Cerebellar nuclear complex (tissue), 1 donor: ENCODE measurements at places on chromosomes 6 and 20.

- DNase-seq: no peak
Measured at GRCh38 chr6:63689421-63689820, 53.8 kb downstream of the PHF3 start.

DNA sequence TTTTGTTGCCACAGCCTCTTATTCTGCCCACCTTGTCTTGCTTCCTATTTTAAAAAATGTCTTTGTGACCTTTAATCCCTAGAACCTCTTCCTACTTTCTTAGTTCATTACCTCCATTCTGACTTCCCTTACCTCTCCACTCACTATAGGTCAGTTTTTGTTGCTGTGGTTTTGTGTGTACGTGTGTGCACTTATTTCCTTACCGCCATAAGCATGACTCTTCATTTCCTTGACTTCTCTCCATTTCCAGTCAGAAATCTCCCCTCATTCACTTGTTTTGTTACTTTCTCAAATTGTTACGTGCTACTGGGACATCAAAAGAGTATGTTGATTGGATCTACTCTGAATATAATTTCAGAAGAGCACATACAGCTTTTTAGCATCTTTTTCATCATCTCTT is 26.6 kb downstream of the SF3B5 start:
- no peak for DNase-seq

DNA sequence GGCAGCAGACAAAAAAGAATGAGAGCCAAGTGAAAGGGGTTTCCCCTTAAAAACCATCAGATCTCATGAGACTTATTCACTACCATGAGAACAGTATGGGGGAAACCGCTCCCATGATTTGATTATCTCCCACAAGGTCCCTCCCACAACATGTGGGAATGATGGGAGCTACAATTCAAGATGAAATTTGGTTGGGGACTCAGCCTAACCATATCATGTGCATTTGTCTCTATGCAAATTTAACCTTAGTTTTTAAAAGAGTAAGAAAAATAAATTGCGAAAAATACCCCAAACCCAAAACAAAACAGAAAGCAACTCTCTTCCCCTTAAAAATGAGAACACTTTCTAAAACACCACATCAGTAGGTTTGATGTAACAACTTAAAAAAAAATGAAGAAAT is 22.6 kb upstream of the GPR6 start:
- DNase-seq: no peak

DNA sequence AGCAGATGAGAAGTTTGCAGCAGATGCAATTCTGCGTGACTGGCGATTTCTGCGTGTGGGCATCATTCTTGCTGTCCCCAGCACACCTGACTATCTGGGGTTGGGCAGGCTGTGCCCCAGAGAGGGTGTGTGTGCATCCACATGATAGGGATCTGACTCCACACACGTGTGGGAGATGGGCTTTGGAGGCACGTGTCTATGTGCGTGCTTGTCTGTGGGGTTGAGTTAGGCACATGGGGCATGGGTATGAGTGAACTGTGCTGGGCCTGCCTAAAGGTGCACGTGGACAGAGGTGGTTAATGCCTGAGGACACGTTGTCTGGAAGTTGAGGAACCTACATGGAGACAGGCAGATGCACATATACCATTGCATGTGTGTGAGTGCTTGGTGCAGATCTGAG is 50.3 kb downstream of the CD40 start:
- no peak for DNase-seq

- no peak for DNase-seq
Measured at GRCh38 chr20:50652702-50653294, 38.5 kb downstream of the RIPOR3 start.

GRCh38 chr6:149273318-149273717 is 44.2 kb upstream of the TAB2 start:
- no peak for DNase-seq

GRCh38 chr6:109783250-109783986 is 92.3 kb downstream of the FIG4 start:
- no peak for DNase-seq

- no peak for DNase-seq
Measured at GRCh38 chr6:24899997-24900325, 35.8 kb downstream of the RIPOR2 start.

- no peak for DNase-seq
Measured at GRCh38 chr6:92586236-92586977, 833.0 kb downstream of the EPHA7 start.

DNA sequence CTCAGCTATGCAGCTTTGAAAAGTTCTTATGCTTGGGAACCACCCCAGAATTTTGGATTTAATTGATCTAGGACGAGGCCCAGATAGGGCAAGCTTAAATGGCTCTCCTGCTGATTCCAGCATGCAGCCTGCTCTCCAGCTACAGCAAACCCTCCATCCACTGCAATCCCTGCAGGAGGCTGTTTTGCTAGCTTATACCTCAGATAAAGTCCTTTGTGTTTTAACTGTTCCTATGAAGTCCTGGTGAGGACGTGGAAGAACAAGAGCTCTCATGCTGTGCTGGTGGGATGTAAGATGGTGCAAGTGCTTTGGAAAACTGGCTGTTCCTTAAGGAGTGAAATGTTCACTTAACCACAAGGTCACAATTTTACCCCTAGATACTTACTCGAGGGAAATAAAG is 25.5 kb upstream of the NXT1 start:
- no peak for DNase-seq

DNA sequence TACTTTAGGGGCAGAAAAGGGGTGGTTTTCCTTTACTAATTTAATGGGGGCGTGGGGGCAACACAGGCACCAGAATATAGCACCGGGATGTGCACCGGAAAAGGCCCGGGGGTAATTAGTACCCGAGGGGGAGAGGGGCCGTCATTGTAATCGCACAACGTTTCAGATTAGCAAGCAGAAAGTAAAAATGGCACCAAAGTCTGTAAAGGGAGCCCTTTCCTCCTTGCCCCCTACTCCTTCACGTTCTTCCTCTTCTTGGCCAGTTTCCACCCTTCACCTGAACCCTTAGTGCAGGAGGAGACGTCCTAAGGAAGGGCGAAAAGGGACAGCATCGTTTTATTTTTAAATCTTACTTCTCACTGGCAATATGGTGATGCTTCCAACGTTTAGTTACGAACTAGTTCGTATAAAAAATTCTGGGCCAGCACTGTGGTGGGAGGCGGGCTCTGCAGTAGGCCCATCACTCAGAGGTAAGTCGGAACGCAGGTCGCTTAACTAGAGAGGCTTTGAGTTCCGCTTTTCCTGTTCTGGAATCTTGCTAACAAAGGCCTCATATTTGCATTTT is 742 bp upstream of the CEP85L start:
- DNase-seq: no peak

DNA sequence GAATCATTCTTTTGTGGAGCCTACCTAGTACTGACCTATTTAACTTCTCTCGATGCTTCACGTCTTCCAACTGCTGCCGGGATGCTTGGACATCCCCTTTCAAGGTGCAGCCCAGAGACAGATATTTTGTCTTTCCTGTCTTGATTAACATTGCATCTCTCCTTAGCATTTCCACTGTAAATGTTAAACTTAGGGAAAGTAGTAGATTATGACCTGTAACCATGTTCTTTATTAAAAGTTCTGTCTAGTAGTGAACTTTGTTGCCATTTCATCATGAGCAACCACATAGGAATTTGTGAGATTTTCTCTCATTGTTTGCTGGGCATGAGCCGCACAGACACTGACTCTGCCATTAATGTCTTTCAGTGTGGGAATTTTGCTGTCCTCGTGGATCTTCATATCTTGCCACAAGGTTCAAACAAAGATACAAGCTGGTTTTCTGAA is 117.9 kb downstream of the JAG1 start:
- no peak for DNase-seq

DNA sequence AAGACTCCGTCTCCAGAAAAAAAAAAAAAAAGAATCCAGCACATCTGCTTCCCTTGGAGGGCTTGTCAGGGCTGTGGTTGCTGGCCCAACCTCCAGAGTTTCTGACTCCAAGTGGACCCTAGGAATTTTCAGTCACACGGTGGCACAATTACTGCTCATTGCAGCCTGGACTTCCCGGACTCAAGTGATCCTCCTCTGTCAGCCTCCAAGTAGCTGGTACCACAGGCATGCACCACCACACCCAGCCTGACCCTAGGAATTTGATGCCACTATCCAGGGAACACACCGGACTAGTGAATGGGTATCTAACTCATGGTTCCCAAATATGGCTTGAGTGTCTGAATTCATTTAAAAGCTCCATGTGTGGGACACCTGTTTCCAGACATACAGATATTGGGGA is 9.8 kb upstream of the MAPRE1 start:
- no peak for DNase-seq

DNA sequence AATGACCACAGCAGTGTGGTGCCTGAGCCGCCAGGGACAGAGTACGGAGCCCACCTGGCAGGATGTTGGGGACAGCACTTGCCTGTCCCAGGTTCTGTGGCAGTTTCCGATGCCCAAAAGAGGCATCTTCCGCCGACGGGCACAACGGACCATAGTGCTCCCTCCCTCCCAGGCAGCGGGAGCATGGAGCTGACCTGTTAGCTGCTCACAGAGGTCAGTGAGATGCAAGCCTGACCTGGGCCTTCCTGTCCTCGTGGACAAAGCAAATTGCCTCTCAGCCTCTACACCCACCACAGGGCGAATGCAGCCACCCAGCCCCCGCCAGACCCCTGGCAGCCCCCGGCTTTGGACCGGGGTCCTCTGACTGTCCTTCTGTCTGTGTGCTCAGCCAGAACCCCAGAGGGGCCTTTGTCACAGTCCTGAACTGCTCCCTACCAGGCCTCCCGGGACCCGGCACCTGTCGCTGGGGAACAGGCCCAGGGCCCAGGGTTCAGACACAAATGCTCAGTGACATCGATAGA is 16.2 kb upstream of the FRMD1 start:
- no peak for DNase-seq

GRCh38 chr6:1860756-1861348 is 251.1 kb downstream of the FOXC1 start:
- no peak for DNase-seq

GRCh38 chr20:46588532-46589511 is 38.4 kb upstream of the OCSTAMP start:
- no peak for DNase-seq

DNA sequence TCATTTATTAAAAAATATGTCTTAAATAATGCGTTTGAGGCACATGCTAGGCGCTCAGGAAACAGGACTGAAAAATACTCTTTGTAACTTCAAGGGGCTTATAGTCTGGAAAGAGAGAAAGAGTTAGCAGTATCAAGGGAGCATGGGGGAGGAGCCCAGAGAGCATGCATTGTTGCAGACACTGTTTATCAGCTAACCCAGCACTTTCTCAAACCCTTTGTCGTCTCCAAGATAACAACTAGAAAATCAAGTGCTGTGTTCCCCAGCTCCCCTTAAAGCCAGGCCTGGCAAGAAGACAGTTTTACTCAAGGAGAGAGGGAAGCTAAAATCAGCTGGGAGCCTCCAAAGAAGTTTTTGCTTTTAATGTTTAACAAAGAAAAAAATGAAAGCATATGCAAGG is 98.4 kb downstream of the PERP start:
- no peak for DNase-seq

- no peak for DNase-seq
Measured at GRCh38 chr6:71277926-71278600, 10.5 kb upstream of the OGFRL1 start.

DNA sequence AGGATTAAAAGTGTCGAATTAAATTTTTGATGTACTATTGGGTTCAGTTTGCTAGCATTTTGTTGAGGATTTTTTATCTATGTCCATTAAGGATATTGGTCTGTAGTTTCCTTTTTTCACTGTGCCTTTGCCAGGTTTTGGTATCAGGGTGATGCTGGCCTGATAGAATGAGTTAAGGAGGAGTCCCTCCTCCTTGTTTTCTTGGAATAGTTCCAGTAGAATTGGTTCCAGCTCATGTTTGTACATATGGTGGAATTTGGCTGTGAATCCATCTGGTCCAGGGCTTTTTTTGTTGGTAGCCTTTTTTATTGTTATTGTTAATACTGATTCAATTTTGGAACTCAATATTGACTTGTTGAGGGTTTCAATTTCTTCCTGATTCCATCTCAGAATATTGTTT is 141.8 kb downstream of the SIM1 start:
- DNase-seq: no peak

DNA sequence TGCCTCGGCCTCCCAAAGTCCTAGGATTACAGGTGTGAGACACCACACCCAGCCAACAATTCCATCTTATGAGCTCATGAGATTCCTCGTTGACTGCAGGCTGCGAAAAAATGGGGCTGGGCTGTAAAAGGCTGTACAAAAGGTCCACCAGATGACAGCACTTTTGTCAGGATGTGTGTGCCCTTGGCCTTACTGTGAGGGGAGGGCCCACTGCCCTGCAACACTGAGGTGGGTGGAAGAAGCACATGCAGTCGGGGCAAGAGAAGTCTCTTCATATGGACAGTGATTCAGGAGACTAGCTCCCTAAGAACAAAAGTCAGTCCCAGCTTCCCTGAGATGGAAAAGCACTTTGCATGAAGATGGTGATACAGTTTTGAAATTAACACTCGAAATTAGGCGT is 50.5 kb downstream of the KCTD20 start:
- no peak for DNase-seq

GRCh38 chr6:99560668-99561067 is 7.8 kb downstream of the CCNC start:
- no peak for DNase-seq

DNA sequence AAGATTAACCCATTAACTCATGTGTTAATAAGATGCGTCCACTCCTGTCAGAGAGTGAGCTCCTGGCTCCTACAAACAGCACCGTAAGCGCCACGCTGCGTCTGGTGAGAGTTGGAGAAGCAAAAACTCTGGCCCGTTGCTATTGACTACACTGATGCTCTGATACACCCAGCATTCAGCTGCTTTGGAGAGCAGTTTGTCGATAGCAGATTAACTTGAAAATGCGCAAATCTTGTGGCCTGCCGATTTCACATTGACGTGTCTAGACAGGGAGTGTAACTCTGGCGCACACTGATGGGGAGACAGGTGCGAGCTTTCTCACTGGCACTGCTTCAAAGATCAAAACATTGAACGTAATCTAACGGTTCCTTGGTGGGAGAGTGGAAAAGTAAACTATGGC is 151.7 kb upstream of the RPS6KA2 start:
- no peak for DNase-seq

DNA sequence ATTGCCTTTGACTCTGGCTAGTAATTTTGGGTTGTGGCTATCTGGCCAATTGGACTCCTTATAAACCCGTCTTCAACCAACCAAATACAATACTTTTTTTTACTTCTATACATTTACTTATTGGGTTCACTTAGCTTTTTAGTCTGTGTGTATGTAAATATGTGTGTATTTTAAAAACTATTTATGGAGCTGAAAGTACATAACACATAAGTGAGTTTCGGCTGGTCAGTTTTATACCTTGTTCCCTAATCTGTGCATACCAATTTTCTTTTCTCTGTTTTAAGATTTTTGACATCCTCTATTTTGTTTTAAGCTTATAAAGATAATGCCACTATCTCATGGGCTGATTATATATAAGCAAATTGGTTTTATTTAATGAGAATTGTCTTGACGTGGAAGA is 129.5 kb downstream of the LRRC1 start:
- DNase-seq: no peak

DNA sequence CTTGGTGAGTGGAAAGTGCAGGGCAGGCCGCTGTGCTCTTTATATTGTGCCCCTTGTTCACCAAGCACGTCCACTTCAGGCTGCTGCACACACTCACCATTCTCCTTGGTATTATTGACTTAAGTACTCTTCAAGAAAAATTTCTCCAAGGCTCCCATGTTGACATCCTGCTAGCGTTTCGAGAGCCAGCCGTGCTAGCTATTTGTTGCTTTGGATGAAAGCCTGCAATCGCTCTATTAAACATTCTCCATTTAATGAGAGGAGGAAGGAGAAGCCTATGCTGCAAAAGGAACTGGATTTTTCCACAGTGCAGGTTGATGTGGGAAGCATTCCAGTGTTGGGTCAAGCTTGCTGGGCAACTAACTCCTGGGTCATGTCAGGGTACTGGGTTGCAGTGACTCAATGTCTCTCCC is 113.5 kb downstream of the CD83 start:
- no peak for DNase-seq
